ENCODE measurements at places on chromosomes 16 and 17. TPM values are rescaled to one million over a fixed set of nuclear protein-coding genes. Genes with fewer than 3 reads are reported as not detected.

C16orf87 gene
- total RNA-seq = 19.2 TPM

DNA sequence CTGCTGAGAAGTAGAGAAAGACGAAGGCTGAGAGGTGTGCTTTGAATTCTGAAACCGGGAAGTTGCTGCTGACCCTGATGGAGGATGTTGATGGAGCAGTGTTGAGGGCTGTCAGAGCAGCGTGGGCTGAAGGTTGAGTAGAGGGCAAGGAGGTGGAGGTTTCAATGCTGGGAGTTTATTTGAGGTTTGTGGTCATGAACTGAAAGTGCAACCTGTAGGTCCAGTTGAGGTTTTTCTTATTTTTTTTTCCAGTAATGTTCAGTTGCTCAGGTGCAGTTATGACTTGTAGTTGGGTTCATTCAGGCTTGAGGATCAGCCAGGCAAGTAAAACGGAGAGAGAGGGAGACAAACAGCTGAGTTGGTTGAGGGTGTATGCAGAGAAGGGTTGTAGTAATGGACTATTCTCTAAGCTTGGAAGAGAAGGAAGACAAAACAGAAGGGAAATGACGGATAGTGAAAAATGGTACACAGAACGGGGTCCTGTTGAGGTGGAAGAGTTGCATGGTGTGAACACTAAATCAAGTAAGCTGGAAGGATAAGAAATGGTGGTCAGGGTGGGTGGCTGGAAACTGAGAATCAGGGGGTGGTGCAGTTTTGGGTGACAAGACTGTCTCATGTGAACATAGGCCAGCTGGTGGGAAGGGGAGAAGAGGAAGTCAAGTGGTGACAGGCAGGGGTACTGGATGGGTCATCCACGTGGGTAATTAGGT, 8.7 kb upstream of the UBE2G1 start:
- DNase-seq = no peak
- no peak overlapping the region for H3K4me3 ChIP-seq
- H3K27ac ChIP-seq = no peak overlapping the region
- no peaks in the 10 kb centered on the region for H3K36me3 ChIP-seq

ADAMTS18 gene
- total RNA-seq = 0.12 TPM

SULT1A4 gene
- 4.3 TPM for total RNA-seq

DNA sequence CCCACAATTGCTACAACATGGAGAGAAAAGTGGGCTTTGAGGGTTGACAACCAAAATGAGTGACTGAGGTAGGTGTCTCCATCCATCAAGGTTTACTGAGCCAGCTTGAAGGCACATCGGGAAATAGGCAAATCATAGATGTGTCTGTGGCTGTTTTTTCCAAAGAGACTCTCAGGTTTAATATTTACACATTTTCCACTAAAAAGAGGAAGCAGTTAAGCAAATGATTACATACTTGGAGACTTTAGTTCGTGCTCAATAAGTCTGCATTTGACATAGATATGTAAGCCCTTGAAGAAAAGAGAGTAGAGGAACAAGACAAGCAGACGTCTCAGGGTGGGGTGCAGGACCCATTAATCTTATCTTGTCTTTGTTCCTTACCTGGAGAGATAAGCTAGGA, 148.9 kb upstream of the COX10 start:
- DNase-seq = no peak
- no peak overlapping the region for H3K27ac ChIP-seq
- H3K27me3 ChIP-seq = no peaks in the 10 kb centered on the region
- no peak overlapping the region for H3K4me3 ChIP-seq
- peaks cover 18% of the 10 kb centered on the region for H3K4me1 ChIP-seq

- no peaks in the 10 kb centered on the region for H3K27me3 ChIP-seq
- H3K4me3 ChIP-seq = no peak overlapping the region
- no peak overlapping the region for H3K27ac ChIP-seq
- H3K36me3 ChIP-seq = no peaks in the 10 kb centered on the region
- no peak for DNase-seq
Observed at GRCh38 chr16:76518781-76519180, 241.6 kb downstream of the CNTNAP4 start.

Data from neural crest cell (in vitro differentiated cells).